ENCODE measurements at places on chromosomes 11 and 22. TPM values are rescaled to one million over a fixed set of nuclear protein-coding genes. Genes with fewer than 3 reads are reported as not detected.

The TRIM29 gene
- 0.69 TPM for total RNA-seq

The OR52A1 gene
- total RNA-seq: not detected

The LDHA gene
- 1,349 TPM for total RNA-seq

The APOL4 gene
- total RNA-seq: not detected

The SLC25A18 gene
- total RNA-seq: 0.20 TPM

The CARD16 gene
- total RNA-seq: 0.50 TPM

The CARD18 gene
- not detected for total RNA-seq

The STT3A gene
- 165 TPM for total RNA-seq

The SYCE3 gene
- total RNA-seq: not detected

Data from renal cortical epithelial cell (primary cell).